ENCODE measurements at places on chromosomes 2 and 18.

DNA sequence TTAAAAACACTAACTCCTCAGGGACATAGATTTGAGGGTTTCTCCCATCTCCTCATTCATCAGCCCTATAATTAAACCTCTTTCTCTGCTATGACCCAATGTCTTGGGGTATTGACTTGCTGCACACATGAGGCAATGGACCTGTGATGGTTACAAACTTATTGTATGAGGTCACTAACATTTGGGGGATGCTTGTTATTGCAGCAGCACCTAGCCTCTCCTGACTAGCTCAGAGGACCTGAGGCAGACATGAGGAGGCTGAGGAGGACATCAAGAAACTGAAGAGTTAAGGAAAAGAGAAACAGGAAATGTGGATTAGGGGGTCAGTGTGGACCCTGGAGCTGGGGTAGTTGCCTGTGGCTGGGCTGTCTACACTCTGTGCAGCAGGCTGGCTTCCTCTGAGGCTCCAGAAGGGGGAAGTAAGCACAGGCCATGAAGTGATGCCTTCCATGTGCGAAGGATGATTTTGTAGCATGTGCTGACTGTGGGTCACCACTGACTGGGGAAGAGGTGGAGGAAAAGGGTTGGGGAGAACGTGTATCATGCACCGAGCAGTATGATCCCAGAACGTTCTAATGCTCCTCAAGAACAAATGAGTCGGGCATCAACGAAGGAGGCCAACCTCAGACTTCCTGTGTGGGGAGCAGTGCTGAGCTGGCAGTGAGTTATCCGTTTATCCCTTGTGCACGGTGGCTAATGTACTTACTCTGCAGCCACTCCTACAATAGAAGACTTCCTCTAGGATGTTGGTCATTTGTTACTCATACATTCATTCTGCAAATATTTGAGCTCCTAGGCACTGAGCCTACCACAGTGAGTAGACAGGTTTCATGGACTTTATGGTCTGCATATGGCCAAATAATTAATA lies 42.1 kb upstream of the RFX8 start:
- no peak for DNase-seq

- DNase-seq, result no peak
These were observed 55.2 kb downstream of the ZEB2 start for GRCh38 chr2:144464730-144465129.

- no peak for DNase-seq
These were observed 116.4 kb upstream of the NYAP2 start for GRCh38 chr2:225282858-225283710.

GRCh38 chr18:2825613-2826175 lies 21.1 kb upstream of the EMILIN2 start:
- DNase-seq, result no peak
